Spleen (tissue), 13 donors: ENCODE measurements at places on chromosomes 4 and X.

DNA sequence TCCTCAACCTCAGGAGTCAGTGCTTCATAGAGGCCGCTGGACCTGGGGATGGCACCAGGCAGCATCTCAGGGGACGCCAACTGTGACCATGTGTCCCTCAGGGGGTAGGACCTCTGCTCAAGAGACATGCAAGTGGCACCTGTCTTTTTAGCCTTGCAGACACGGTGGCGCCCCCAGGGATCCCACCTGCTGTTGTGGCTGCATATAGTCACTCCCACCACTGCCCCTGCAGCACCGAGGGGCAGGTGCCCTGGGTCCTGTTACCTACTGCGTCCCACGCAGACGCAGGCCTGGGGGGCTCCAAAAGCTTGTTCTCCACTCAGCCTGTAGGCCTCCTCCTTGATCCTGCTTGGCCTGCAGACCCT is 2.5 kb downstream of the MYL5 start:
- no peak for DNase-seq

- no peak for DNase-seq
Measured at GRCh38 chr4:118797558-118798142, 38.3 kb downstream of the SEC24D start.

DNA sequence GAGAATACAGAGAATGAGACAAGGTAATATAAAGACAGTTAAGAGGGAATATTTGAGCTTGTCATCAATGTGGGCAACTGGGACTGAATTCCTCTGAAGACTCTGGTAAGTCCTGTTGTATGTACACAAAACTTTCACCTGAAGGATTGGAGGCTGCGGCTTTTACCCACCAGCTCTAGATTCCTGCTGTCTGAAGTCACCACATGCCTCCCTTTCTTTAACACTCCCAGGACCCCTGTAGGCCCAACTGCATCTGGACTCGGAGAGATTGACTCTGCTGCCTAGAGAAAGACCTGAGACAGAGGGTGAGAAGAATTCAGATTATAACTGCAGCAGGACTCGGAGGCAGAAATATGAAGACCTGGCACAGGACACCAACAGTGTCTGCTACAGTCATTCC is 1048.0 kb downstream of the PDHA2 start:
- DNase-seq, result no peak

DNA sequence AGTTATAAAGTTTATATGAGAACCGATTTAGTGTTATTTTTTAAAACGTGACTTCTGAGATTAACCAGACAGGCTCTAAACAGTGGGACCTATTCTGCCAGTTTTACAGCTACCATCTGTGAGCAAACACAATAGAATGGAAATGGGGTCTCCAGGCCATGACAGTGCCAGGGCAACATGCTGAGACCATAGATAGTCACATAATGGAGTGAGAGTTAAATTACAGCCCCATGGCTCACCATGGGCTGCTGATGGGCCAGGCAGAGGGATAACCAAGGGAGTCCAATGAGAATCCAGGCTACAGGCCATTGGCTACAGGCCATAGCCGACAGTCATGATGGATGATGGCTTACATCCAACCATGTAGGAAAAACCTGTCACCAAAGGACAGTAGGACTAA is 183.5 kb upstream of the NDP start:
- no peak for DNase-seq

GRCh38 chrX:133365871-133366611 is 49.2 kb downstream of the GPC4 start:
- DNase-seq, result no peak

- no peak for DNase-seq
Measured at GRCh38 chr4:154928640-154929257, 147.7 kb downstream of the RBM46 start.

DNA sequence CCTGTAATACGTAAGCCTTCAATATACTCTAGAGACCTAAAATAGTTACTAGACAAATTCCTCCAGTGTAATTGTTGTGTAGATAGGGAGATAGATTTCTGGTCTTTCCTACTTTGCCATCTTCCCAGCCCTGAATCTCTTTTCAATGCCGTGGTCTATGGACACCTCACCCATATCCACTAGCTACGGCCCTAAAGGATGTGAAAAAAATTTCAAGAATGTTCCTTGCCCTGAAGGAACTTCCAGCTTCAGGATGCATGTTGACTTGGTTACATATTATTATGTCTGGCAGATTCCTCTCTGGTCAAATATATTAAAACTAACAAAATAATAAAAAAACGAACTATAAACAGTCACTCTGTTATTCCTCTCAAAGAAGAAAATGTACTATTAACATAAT is 52.4 kb upstream of the TSPAN5 start:
- DNase-seq, result no peak
